ENCODE measurements at places on chromosomes 16 and 17.
A peak's percentile ranks its signal among the peaks of the same experiment; 100 is the strongest.

GRCh38 chr16:89615596-89616090 is 2.2 kb downstream of the DPEP1 start:
- no peak for DNase-seq

DNA sequence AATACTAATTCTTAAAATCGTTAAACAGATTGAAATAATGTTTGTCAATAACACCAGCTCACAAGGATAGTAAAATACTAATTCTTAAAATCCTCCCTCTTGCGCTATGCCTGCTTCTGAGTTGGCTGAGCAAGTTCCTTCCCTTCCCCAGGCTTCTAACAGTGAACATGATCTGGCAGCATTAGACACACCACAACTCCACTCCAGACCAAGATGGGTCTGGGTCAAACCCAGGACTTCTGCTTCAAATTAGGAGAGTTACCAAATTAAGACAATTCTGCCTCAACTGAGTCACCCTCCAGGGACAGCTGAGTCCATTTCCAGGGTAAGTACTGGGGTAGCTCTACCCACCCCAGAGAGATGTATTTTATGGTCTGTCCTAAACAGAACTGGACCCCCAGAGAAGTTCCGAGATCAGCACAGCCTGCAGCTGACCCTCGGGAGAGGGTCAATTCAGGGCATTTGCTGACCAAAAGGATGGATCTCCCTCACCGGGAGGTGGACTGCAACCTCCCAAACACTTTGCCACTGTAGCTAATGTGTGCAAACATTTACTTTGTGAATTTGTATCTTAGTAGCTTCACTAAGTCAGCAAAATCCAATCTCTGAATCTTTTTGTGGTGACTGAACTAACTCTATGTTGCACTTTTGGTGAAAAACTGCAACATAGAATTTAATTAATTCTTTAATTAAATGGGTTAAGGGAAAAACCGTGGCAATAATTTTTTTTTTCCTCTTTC is 48.8 kb downstream of the ADCY9 start:
- no peak for DNase-seq

GRCh38 chr16:11992008-11992584 is 15.6 kb downstream of the SNX29 start:
- peak; percentile 23 for DNase-seq

GRCh38 chr17:81456798-81457197 is 55.8 kb downstream of the ACTG1 start:
- peak; percentile 28 for DNase-seq

DNA sequence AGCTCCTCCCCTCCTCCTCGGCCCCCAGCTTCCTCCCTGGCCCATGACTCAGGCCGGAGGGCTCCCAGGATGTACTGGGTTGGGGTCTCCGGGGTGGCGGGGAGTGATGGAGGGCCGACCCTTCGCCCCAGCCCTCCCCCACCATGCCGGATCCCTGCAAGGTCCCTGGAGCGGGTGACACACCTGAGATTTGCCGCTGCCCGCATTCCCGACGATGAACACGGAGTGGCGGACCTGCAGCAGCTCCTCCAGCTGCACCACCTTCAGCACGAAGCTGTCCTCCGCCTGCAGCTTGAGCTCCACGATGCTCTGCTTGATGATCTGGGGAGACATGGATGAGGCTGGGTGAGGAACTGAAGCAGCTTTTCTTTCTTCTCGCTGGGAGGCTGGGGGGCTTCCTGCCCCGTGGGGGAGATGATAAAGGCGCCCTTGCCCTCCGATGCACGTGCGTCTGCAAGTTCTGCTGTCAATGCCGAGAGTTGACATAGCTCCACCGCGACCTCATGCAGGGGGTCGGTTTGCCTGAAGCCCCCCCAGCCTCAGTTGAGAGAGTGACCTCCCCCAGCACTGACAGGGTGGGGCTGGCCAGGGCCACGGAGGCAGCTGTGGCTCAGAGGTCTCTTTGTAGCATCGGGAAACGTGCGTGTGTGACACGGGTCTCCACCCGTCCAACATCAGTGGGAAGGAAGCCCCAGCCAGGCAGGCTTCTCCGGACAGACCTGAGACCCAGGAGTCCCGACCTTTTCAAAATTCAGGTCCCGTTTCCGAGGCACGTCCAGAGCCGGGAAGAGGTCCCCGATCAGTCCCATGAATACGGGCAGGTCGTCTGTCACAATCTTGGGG is 83.1 kb downstream of the DNAH17 start:
- no peak for DNase-seq

DNA sequence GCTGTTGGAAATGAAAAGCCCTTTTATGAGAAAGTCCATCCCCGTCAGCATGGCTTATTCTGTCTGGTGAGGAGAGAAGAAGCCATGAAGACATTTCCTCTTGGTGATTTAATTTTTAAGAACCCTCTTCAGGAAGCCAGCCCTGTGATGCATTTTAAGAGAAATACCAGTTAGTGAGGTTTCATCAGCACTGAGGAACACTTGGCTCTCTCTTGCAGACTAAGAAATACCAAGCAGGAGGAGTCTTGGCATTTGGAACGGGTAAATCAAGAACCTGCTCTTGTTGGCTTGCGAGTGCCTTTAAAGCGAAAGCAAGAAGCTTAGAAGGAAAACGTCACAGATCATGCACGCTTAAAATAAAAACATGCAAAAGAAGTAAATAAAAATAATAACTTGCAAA is 17.5 kb downstream of the RAB11FIP3 start:
- DNase-seq = peak; percentile 30

GRCh38 chr17:42016941-42017865 is at the start of gene DNAJC7:
Gene DNAJC7 (minus strand): TSS chr17:42017439. CDS start chr17:42017416, 23 bp downstream.
- peak; percentile 92 for DNase-seq

DNA sequence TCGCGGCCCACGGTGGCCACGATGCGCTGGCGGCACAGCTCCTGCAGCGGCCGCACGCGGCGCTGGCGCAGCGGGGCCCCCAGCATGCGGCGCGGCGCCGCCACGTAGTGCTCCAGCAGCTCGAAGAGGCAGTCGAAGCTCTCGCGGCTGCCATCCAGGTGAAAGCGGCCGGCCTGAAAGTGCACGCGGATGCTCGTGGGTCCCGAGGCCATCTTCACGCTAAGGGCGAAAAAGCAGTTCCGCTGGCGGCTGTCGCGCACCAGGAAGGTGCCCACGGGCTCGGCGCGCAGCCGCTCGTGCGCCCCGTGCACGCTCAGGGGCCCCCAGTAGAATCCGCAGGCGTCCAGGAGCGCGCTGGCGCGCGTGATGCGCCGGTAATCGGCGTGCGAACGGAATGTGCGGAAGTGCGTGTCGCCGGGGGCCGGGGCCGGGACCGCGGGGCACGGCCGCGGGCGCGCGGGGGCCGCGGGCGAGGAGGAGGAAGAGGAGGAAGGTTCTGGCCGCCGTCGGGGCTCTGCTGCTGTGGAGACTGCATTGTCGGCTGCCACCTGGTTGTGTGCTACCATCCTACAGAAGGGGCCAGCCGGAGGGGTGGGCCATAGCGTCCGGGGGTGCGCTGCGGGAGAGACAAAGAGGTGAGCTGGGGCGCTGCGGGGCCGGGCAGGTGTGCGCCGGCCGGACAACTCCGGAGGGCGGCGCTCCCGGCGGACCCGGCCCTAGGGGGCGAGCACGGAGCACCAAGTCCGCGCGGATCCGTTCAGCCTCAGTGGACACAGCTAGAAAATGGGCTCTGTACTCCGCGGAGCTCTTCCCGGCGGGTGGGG is 879 bp downstream of the SOCS1 start:
- DNase-seq = peak; percentile 71

- no peak for DNase-seq
Measured at GRCh38 chr17:280901-281300, 71.7 kb downstream of the RPH3AL start.

GRCh38 chr17:33045216-33045615 is 53.6 kb downstream of the SPACA3 start:
- no peak for DNase-seq

DNA sequence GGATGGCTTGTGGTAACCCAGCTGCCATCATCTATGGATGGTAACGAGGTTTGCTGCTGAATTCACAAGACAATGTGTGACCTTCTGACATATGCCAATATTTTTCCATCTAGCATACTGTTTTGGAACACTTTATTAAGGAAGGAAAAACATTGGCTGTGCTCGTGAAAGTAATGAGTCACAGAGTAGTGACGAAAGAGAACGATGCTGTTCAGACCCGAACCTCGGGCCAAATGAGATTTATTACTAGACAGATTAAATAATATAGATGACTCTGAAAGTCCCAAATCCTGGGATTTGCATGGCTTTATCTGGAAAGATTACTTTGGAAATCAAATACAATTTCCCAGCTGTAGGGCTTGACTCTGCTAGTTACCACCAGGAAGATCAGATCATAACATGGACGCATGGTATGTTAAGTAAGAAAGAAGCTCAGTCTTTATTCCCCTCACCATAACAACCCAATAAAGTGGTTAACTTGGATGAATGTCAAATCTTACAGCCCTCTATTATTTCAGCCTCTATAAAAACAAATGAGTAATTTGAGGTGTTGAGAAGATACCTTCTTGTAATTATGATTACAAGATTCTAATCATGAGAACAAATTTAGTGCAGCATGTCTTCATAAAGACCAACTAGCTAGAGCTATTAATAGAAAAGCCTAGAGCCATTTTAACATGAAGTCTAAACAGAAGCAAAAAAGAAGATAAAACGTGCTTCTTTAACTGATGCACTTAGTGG is 32.6 kb downstream of the ERN1 start:
- peak; percentile 72 for DNase-seq

GRCh38 chr16:75459691-75460090 is 4.8 kb downstream of the TMEM170A start:
- no peak for DNase-seq

- no peak for DNase-seq
Measured at GRCh38 chr16:22625967-22626366, 115.3 kb downstream of the NPIPB5 start.

DNA sequence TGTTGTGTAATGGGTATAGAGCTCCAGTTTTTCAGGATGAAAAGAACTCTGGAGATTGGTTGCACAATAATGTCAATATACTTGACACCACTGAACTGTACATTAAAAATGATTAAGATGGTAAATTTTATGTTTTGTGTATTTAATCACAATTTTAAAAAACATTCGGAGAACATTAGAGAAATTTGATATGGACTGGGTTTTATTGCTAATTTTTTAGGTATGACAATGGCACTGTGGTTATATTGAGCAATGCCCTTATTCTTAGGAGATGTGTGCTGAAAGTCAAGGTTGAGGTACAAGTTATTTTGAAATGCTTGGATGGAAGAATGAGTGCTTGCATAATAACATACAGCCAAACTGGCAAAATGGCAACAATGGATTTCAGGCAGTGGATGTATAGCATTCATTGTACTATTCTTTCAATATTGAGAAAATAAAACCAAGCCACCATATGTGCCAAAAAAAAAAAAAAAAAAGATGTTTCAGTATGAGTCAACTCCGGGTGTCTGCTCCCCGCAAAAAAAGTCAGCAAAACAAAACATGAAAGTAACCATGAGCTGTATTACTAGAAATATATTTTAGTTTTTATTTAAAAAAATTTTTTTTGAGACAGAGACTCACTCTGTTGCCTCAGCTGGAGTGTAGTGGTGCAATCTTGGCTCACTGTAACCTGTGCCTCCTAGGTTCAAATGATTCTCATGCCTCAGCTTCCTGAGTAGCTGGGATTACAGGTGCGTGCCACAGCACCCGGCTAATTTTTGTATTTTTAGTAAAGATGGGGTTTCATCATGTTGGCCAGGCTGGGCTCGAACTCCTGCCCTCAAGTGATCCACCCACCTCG is 19.8 kb downstream of the HOXB1 start:
- DNase-seq = peak; percentile 68

GRCh38 chr16:78368121-78369102 is 269.0 kb downstream of the WWOX start:
- no peak for DNase-seq

- peak; percentile 50 for DNase-seq
Measured at GRCh38 chr17:1347589-1348323, 52.3 kb downstream of the YWHAE start.

DNA sequence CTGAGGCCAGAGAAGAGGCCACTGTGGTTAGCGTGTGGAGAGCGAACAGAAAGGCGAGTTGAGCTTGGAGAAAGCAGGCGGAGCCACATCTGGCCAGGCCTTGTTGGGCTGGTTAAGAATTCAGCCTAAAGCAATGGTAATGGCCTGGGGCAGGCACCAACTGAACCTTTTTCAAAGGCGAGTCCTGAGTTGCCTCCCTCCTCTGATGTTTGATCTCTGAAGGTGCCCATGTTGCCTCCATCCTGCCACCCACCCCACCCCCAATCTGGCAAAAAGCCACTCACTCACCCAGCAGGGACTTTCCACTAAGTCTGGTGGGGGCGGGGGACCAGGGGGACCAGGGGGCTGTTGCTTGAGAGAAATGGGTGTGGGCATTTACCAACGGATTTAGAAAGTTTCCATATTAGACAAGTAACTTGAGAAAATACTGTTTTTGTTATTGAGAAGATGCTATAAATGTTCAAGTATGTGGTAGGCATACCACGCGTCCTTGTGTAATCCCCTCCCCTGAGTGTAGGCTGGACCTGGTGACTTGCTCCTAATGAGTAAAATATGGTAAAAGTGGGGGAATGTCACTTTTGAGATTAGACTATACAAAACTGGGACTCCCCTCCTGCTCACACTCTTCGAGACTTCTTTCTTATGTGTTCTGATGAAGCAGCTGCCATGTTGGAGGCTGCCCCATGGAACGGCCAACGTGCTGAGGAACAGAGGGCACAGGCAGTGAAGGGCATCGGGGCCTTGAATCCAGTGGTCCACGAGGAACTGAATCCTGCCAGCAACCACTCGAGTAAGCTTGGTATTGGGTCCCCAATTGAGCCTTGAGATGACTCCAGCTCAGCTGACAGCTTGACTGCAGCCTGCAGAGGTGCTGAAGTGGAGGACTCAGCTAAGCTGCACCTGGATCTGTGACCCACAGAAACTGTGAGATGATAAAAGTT is 29.9 kb upstream of the TNS4 start:
- DNase-seq = no peak

GRCh38 chr16:35011-35677 is 18.3 kb downstream of the POLR3K start:
- DNase-seq = no peak

GRCh38 chr17:27535178-27535928 is 79.1 kb downstream of the KSR1 start:
- DNase-seq = no peak

DNA sequence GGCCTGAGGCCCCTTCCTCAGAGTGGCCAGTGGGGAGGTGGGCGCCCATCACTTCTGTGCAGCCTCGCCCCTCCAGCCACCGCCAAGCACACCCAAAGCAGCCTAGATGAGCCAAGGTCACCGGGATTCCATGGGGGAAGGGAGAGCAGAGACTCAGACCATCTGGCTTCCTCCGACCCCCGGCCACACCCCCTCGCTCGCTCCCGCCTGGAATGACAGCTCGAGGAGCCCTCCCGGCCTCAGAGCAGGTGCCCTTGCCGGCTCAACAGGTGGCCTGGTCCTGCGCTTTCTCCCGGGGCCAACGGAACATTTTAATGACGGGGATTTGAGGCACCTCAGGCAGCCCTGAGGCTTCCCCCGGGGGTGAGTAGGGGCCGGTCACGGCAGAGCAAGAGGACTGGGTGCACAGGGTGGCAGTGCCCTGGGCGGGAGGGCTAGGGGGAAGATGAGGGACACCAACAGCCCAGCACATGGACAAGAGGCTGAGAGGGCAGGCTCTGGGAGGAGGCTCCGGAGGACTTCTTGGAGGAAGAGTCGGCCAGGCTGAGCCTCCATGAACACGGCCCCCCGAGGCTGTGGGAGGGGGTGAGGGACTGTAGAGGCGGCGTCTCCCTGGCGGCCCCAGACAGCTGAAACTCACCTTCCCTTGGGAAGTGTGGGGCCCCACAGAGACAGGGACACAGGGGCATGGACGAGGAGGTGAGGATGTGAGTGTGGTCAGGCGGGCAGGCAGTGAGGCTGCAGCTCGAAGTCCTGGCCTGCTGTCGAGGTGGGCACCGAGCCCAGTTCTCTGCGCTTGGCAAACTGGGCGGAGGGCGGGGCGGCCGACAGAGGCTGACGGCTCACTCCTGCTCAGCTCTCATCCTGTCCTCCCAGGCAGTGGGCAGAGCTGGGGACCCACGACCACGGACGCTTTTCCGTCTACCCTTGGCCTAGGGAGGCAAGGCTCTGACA is 12.5 kb upstream of the C1QTNF8 start:
- no peak for DNase-seq
